Activated CD4-positive, alpha-beta T cell treated with anti-CD3 and anti-CD28 coated beads, Interleukin-2, amount 50 U/mL, for 24 hours (primary cell): ENCODE measurements at places on chromosomes 13 and 19.

DNA sequence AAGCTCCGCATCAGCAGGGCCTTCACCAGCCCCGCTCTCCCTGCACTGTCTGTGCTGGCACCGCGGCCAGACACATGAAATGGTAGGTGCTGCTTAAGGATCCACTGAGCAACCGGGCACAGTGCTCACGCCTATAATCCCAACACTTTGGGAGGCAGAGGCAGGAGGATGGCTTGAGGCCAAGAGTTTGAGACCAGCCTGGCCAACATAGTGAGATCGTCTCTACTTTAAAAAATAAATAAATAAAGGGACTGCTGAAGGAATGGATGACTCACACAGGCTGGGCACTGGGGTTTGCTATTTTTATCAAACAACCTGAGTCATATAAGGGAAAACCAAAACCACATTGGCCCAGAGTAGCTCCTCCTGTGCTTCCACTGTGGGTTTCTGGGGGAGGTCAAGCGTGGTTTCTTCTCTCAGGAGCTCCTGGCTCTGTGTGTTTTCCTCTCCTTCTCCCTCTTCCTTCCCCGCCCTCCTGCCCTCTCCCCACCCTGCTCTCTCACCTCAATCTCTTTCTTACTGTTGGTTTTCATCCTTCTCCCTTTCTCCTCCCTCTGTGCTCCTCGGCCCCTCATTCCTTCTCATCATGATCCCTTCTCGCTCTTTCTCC, 21.3 kb downstream of the VRK3 start:
- DNase-seq: no peak

GRCh38 chr19:51628153-51628939, 1.9 kb downstream of the SIGLEC5 start:
- DNase-seq: no peak

DNA sequence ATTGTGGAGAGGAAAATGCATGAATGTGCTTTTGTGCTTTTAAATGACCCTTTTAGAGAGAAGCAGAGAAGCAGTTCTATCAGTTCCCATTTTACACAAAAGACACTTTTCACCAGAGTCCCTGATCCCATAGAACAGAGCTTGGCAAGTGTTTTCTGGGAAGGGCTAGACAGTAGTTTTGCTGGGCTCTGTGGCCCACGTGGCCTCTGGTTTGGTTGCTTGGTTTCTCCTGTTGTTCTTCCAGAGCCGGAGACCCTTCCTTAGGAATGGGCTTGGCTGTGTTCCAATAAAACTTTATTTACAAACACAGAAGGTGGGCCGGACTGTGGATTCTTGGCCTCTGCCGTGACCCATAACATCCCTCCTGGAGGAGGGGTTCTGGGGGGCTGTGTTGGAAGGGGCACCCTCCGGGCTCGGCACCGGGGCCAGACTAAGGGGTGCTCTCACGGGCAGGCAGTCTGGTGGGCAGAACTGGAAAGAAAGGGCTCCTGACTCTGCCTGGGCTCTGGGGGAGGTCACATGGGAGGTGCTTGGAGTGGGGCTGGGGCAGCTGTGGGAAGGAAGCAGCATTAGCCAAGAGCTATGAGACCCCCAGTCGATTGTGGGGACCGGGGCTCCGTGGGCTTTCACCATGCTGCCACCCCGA, 3.2 kb downstream of the SPPL2B start:
- DNase-seq: no peak

DNA sequence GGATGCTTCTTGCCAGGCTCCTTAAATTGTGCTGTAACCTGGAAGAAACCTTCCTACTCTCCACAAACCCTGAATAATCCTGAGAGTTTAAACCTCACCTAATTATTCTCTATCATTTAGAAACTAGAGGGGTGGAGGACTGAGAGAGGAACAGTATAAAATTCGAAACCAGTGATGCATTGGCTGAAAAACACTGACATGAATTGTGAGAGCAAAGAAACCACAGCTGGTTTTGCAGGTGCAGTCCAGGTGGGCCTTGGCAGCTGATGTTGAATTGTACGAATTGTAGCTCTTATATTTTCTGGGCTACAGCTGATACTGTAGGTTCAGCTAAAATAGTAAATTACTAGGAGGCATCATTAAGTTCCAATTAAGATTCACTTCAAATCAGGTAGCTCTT, 227.0 kb upstream of the SLITRK5 start:
- DNase-seq: no peak

- DNase-seq: no peak
Observed at GRCh38 chr13:60220072-60220471, 56.3 kb upstream of the DIAPH3 start.

GRCh38 chr19:29044037-29044436, 168.9 kb downstream of the UQCRFS1 start:
- no peak for DNase-seq

- DNase-seq: no peak
Observed at GRCh38 chr13:43285933-43286597, 262.7 kb downstream of the DNAJC15 start.

DNA sequence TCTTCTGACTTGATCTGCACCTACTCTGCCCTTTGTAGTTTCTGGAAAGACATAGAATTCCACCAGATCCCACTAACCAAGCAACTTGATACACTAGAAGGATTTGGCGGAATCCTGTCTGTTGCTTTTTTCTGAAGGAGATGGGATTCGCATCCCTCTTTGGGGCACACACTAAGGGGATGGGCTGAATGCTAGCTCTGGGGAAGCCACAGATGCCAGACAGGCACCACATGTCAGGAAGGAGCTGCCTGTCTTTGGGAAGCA, 52.1 kb downstream of the SERP2 start:
- DNase-seq: no peak

GRCh38 chr13:97141564-97142005, 80.5 kb upstream of the MBNL2 start:
- no peak for DNase-seq

DNA sequence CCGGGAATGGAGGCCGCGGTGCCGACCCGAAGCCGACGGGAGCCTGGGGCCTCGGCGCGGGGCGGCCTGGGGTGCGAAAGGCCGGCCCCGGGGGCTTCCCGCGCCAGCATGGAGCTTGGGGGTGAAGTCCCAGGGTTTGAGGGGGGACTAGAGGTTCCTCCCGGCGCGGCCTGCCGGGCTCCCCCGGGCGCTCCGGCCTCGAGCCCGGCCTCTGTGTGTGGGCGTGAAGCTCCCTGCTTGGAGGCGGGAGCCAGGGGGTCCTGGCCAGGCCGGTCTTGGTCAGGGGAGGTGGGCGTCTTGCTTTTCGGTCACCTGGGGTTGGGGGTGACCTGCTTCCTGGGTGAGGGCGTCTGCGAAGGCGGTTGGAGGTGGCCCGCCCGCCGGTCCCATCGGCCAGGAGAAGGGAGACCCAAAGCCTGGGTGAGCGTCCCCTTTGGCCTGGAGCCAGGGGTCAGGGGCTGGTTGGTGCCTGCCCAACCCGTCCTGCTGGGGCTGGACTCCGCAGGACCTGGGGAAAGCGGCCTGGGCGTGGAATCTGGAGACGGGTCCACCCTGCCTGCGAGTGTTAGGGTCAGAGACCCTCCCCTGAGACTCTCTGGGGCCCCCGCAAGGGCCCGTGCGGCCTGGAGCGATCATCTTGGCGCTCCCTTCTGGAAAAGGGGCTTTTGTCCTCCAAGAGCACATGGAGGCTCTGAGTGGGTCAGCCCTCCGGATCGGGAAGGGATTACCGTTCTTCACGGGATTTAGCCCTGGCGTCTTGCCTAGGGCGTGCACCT, 535 bp downstream of the BSG start:
- DNase-seq: no peak

DNA sequence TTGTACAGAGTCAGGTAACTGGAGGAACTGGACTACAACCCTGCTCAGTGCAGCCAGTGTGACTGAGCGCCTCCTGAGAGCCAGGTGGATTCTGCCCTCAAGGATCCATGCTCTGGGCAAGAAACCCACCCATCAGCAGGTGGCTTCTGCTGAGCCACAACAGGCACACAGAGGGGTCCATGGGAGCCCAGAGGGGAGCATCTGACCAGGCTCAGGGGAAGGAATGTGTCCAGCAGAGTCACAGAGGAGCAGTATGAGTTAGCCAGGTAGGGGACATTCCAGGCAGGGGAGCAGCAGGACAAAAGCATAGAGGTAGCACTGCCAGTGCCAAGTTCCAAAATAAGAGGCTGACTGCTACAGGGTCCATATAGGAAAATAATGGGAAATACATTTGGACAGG, 19.9 kb downstream of the DHRS12 start:
- DNase-seq: no peak

DNA sequence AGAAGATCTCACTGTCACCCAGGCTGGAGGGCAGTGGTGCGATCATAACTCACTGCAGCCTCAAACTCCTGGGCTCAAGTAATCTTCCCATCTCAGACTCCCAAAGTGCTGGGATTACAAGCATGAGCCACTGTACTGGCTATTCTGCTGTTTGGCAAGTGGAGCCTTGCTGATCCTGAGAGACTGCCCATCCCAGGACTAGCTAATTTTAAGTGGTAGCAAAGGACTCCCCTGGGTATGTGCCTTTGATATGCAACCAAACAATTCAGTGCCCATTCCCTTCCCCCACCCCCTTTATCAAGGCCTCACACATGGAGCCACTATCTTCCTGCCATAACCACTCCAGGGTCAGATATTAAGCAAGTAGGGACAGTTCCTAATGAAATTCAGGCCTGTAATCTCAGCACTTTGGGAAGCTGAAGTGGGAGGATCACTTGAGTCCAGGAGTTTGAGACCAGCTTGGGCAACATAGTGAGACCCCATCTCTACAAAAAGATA, 17.0 kb upstream of the ZNF460 start:
- DNase-seq: no peak

DNA sequence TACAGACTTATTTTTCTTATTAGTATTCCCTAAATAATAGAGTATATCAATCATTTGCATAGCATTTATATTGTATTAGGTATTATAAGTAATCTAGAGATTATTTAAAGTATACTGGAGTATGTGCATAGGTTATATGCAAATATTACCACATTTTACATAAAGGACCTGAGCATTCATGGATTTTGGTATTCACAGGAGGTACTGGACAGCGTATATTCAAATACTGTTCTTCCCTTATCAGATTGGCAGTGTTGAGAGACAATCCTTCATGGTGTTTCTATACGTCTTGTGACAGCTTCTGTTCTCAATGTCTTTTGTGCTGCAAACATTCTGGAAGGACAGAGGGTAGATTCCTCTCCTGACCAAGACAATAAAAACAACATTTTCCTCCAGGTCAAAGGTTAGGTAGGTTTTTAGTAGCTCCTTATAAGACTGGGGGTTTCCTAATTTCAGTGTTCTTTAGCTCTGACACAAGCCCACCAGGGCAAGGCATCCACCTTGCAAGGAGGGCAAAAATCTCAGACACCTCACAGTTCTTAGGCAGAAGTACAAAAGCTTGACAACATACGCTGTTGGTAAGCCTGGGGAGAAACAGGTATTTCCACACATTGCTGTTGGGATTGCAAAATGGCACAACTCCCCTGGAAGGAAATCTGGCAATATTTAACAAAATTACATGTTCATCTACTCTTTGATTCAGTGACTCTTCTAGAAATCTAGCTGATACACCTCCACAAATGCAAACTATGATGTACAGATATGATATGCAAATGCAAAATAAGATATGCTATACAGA, 20.6 kb upstream of the PCCA start:
- DNase-seq: no peak

DNA sequence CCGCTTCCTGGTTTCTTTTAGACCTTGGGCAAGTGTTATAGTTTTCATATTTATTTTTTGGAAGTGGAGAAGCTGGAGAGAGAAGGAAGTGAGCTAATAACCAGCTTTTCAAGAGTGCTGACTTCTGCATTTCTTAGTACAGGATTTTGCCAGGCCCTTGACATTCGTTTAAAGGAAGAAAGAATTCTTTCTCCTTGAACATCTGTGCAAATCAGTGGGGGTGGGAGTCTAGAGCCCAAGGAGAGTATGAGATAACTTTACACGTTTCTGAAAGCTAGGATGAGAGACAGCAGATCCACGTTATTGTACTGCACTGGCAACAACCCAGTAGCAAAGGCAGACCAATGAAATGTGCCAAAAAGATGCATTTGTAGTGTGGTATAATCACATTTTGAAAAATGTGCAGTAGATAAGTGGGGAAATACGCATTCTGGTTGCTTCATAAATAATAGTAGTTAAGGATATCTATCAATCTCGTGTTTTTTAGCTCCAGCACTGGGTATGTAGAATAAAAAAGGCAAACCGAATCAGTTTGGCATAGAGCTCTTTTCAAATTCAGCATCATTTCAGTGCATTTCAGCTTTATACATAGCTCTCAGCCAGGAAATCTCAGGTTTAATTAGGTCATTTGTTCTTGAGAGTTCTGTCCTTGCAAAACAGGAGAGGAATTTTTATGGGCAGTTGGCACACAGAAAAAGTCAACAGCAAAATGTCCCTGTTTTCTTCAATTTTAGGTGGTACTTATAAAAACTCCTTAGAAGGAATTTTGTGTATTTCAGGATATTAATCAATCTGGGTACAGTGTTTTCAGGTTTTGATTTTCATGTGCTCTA, 4.3 kb downstream of the RNF113B start:
- no peak for DNase-seq

GRCh38 chr19:8261881-8262280, 46.3 kb downstream of the CD320 start:
- DNase-seq: no peak

GRCh38 chr13:23583491-23583890, 13.3 kb downstream of the TNFRSF19 start:
- no peak for DNase-seq

DNA sequence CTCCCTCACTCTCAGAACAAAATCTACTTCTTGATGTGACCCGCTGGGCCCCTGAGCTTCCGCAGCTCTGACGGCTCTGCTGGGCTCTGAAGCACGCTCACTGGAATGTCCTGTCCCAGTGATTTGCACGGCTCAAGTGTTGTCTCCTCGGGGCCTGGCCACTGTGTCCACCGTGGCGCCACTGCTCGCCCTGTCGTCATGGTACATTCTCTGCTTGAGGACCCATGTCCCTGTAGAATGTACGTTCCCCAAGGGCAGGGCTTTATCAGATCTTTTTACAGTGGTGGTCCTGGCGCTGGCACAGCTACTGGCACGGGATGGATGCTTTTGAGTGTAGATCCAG, 12.1 kb downstream of the KLHL26 start:
- DNase-seq: no peak

GRCh38 chr13:20495087-20496023, 30.3 kb downstream of the CRYL1 start:
- DNase-seq: peak; percentile 64

DNA sequence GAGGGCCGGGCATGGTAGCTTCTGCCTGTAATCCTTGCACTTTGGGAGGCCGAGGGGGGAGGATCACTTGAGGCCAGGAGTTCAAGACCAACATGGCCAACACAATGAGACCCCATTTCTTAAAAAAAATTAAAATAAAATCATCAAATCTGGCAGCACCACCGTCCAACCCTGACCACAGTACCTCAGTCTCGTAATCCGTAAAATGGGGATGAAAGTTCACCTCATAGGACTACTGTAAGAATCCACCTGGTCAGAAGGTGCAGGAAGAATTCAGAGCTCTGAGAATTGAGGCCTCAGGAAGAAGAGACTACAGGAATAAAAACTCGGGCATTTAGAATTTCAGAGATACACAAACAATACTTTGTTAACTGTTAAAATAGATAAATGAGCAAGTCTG, 3.1 kb downstream of the PPP1R13L start:
- DNase-seq: no peak

- DNase-seq: no peak
Observed at GRCh38 chr19:2552859-2553258, 76.9 kb downstream of the GADD45B start.

GRCh38 chr19:41587101-41587837, 11.3 kb downstream of the CEACAM21 start:
- DNase-seq: no peak
